ENCODE measurements at places on chromosomes 7 and 10.

GRCh38 chr7:24602860-24603456, 29.7 kb downstream of the PALS2 start:
- no peaks in the 10 kb centered on the region for H3K27me3 ChIP-seq
- H3K27ac ChIP-seq: no peak overlapping the region
- no peaks in the 10 kb centered on the region for H3K4me1 ChIP-seq
- DNase-seq: no peak

GRCh38 chr10:113540845-113541548, 11.9 kb upstream of the HABP2 start:
- H3K4me3 ChIP-seq: no peak overlapping the region
- H3K27me3 ChIP-seq: peaks cover 2% of the 10 kb centered on the region
- H3K27ac ChIP-seq: no peak overlapping the region
- no peaks in the 10 kb centered on the region for H3K36me3 ChIP-seq
- peaks cover 5% of the 10 kb centered on the region for H3K4me1 ChIP-seq

DNA sequence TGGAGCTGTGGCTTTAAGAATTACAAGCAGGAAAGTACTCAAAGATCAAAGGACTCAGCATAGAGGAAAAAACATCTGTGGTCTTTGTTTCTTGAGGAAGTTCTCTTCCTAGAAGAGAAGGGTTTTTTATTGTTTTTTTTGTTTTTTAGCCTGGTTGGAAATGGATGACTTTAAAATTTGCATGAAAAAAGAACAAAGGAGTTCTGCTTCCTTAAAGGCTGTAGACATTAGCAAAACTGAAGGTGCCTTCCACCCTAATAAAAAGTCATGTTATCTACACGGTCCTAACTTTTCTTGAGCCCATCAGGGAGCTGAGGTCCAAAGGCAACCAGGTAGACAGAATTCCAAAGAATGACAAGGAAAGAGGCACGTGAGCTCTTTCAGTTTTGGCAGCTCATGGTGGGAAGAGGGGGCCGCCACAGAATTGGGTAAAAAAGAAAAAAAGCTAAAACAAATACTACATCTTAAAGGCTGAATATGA, 356.6 kb downstream of the SH2D4B start:
- DNase-seq: no peak
- peaks cover 34% of the 10 kb centered on the region for H3K4me1 ChIP-seq
- H3K27me3 ChIP-seq: peaks cover 1% of the 10 kb centered on the region

- H3K27ac ChIP-seq: no peak overlapping the region
- no peak overlapping the region for H3K4me3 ChIP-seq
- H3K27me3 ChIP-seq: peaks cover 1% of the 10 kb centered on the region
Measured at GRCh38 chr10:30842894-30843293, 188.8 kb downstream of the ZNF438 start.

- H3K27ac ChIP-seq: no peak overlapping the region
- no peak overlapping the region for H3K4me3 ChIP-seq
- DNase-seq: no peak
- H3K27me3 ChIP-seq: no peaks in the 10 kb centered on the region
- no peaks in the 10 kb centered on the region for H3K36me3 ChIP-seq
Measured at GRCh38 chr7:19066170-19066569, 51.3 kb downstream of the TWIST1 start.

GRCh38 chr10:84608126-84608525, 279.7 kb downstream of the CCSER2 start:
- no peaks in the 10 kb centered on the region for H3K27me3 ChIP-seq
- no peaks in the 10 kb centered on the region for H3K4me1 ChIP-seq
- no peak for DNase-seq
- no peak overlapping the region for H3K27ac ChIP-seq
- no peak overlapping the region for H3K4me3 ChIP-seq
